ENCODE measurements at places on chromosomes 13 and 19.

GRCh38 chr13:100382785-100383184 is 205.8 kb downstream of the GGACT start:
- no peak for DNase-seq

GRCh38 chr19:58460039-58460438 is 6.8 kb upstream of the ZNF324 start:
- no peak for DNase-seq

DNA sequence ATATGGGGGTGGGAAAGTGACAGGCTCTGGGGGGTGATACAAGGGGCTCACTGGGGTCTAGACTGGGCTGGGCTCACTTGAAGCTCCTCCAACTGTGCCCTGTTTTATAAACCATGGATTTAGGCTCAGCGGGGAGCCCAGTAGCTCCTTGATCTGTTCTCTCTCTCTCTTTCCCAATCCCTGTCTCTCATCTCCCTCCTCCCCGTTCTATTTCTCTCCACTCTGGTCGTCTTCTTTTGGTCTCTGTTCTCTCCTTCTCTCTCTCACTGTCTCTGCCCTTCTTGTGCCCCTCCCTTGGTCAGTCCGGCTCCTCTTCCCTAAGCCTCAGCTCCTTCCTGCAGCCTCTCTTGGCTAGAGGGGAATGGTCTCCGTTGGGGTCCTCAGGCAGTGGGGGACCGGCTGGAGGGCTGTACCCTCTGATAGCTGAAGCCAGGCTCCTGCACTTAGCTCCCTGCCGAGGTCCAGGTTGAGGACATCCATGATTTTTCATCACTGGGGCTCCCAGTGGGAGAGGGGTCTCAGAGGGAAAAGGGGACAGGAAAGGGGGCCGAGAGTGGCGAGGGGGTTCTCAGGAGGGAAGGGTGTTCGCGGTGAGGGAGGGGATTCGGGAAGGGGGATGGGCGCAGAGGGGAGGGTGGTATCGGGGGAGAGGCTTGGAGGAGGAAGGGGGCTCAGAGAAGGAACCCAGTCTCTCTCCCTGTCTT is 8.5 kb downstream of the UNC13A start:
- no peak for DNase-seq

DNA sequence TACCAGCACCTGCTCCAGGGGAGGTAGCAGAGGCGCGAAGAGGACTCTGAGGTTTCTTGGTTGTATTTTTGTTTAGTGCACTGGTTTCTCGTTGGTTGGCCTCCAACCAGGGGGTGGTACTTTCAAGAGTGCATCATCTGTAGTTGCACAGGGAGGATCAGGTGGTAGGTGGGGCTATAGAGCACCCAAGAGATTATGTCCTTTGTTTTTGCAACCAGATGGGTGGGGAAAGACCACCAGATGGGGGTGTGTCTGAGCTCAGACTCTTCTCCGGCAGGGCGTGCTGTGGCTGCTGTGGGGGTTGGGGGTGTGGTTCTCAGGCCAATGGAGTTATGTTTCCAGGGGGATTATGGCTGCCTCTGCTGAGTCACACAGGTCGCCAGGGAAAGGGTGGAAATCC is 254.4 kb upstream of the KLF12 start:
- DNase-seq, result no peak

GRCh38 chr19:46716672-46717033 is 261 bp downstream of the PRKD2 start:
- no peak for DNase-seq

All from activated CD4-positive, alpha-beta memory T cell treated with anti-CD3 and anti-CD28 coated beads, Interleukin-2, amount 10 ng/mL, durations not matched to agents 7 days and 5 days (primary cell).